ENCODE measurements at places on chromosomes 5 and 9.

DNA sequence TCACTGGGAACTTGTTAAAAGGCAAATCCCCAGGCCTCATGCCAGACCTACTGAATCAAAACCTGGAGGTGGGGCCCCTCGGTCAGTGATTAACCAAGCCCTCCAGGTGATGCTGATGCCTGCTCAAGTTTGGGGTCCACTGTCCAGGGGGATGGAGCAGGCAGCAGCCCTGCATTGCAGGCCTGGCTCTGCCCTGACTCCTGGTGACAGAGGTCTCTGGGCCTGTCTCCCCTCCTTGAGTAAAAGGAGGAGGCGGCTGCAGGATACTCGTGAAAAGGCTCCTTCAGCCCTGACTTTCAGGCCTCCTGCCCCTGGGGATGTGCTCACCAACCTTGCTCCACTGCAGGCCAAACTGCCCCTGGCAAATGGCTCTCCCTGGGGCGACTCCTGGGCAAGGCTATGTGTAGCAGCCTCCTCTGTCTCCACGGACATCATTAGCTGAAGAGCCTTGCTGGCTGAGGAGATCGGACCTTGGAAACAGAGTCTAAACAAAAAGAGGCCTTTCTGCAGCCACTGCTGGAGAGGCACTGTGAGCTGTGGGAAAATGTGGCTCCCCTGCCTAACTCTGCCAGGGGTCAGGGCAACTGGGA lies 134.8 kb upstream of the ALDH1B1 start:
- no peak overlapping the region for H3K27ac ChIP-seq
- H3K4me3 ChIP-seq = no peak overlapping the region
- DNase-seq = no peak
- peaks cover 3% of the 10 kb centered on the region for H3K36me3 ChIP-seq

DNA sequence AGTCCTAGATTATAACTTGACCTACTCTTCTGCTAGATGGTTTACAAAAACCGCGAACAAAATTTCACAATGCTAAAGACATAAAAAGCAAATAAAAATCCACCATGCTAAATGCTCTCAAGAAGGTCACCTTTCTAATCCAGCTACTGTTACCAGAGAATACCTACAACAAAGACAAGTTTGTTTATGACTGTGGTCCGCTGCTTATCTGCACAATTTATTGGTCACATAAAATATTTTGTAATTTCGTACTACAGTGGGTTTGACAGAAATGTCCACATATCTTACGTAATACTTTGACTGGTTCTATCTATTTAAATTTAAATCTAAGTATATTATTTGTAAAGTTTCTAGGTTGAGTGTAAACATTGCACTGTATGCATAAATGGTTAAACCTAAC lies 257.6 kb upstream of the ZNF608 start:
- H3K27ac ChIP-seq = no peak overlapping the region
- peaks cover 2% of the 10 kb centered on the region for H3K36me3 ChIP-seq
- peaks cover 25% of the 10 kb centered on the region for H3K4me1 ChIP-seq
- H3K4me3 ChIP-seq = no peak overlapping the region
- H3K27me3 ChIP-seq = no peaks in the 10 kb centered on the region
- DNase-seq = no peak

DNA sequence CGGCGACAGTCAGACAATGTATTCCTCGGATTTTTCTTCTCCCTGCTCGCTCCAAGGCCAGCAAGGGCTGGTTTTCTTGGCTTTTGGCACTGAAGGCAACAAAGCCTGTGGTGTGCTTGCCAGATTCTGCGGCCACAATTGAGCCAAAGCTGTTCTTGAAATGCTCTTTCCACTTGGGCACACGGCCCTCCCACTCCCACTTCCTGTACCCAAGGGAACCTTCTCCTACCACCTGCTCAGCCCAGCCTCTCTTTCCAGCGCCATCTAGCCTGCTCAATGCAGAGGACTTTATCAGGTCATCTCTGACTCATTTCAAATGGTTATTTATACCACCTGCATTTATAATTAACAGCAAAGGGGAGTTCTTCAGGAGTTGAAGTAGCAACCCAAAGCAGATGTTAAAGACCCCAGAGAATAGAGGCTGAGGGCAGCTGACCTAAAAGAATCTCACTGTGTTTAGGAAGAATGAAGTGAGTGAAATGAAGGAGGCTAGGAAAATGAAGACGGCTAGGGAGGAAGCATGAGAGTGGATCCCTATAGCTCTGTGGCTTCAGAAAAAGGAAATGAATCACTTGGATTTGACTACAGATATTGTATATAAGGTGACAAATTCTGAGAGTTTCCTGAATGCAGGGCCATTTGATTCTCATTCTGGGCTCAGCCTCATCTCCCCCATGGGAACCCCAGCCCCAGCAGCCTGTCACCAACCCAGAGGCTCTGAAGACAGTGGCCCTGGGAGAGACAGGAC lies 439.0 kb downstream of the ENC1 start:
- no peak overlapping the region for H3K4me3 ChIP-seq
- peaks cover 40% of the 10 kb centered on the region for H3K4me1 ChIP-seq
- DNase-seq = no peak
- no peaks in the 10 kb centered on the region for H3K27me3 ChIP-seq
- peak overlapping the region; percentile 65 for H3K27ac ChIP-seq

DNA sequence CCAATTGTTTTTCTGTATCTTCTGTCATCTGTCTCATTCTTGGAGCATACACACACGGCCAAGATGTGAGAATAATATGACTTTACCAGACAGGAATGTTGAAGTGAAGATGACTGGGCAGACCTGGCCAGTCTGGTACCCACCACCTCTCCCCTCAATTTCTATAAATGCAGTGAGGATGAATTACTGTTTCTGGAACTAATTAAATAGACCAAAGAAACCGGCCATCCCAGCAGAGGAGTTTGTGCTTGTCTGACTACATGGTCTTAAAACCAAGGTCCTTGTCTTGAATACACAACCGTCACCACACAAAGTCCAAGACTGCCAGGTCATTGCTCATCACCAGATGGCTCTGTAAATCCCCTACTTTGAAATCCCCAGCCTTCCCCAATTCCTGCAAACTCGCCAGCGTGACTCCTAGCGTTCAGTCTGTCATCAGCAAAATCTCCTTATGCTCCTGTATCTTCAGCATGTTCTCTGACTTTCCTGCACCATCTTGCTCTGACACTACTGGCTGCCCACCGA lies 147.2 kb downstream of the PDE4D start:
- no peak overlapping the region for H3K4me3 ChIP-seq
- no peak for DNase-seq
- no peaks in the 10 kb centered on the region for H3K36me3 ChIP-seq
- H3K4me1 ChIP-seq = peaks cover 33% of the 10 kb centered on the region

GRCh38 chr9:20524776-20525175 lies 97.5 kb downstream of the MLLT3 start:
- DNase-seq = no peak
- H3K27ac ChIP-seq = no peak overlapping the region

DNA sequence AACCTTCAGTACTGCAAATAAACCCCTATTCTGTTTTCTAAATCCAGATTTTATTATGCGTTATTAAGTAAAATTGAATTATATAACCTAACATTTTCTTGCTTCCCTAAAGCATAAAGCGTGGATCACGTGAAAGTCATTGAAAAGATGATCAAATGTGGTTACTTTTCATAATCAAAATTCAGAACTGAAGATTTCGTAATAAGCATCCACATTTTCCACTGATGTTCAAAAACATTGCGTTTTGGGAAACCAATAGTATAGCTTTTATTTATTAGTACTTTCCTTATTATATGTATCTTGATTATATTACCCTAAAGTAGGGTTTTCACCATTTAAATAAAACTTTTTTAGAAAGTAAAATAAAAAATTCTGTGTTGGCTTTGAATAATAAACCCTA lies 1.8 kb downstream of the SLF1 start:
- no peak overlapping the region for H3K4me3 ChIP-seq
- peaks cover 32% of the 10 kb centered on the region for H3K4me1 ChIP-seq
- no peak overlapping the region for H3K27ac ChIP-seq
- no peaks in the 10 kb centered on the region for H3K27me3 ChIP-seq
- DNase-seq = no peak
- H3K36me3 ChIP-seq = no peaks in the 10 kb centered on the region

GRCh38 chr9:90967145-90967538 lies 165.5 kb downstream of the SYK start:
- no peaks in the 10 kb centered on the region for H3K36me3 ChIP-seq
- DNase-seq = no peak
- H3K27ac ChIP-seq = peak overlapping the region; percentile 88
- peaks cover 78% of the 10 kb centered on the region for H3K4me1 ChIP-seq
- no peaks in the 10 kb centered on the region for H3K27me3 ChIP-seq
- H3K4me3 ChIP-seq = no peak overlapping the region

- H3K27me3 ChIP-seq = no peaks in the 10 kb centered on the region
- DNase-seq = no peak
- H3K4me3 ChIP-seq = no peak overlapping the region
- H3K4me1 ChIP-seq = peaks cover 43% of the 10 kb centered on the region
Observed at GRCh38 chr5:5348135-5348534, 74.3 kb upstream of the ICE1 start.

- no peak overlapping the region for H3K27ac ChIP-seq
- H3K4me3 ChIP-seq = no peak overlapping the region
- H3K4me1 ChIP-seq = peaks cover 23% of the 10 kb centered on the region
- no peak for DNase-seq
- H3K36me3 ChIP-seq = no peaks in the 10 kb centered on the region
Observed at GRCh38 chr9:108516391-108516790, 339.4 kb downstream of the ACTL7B start.

DNA sequence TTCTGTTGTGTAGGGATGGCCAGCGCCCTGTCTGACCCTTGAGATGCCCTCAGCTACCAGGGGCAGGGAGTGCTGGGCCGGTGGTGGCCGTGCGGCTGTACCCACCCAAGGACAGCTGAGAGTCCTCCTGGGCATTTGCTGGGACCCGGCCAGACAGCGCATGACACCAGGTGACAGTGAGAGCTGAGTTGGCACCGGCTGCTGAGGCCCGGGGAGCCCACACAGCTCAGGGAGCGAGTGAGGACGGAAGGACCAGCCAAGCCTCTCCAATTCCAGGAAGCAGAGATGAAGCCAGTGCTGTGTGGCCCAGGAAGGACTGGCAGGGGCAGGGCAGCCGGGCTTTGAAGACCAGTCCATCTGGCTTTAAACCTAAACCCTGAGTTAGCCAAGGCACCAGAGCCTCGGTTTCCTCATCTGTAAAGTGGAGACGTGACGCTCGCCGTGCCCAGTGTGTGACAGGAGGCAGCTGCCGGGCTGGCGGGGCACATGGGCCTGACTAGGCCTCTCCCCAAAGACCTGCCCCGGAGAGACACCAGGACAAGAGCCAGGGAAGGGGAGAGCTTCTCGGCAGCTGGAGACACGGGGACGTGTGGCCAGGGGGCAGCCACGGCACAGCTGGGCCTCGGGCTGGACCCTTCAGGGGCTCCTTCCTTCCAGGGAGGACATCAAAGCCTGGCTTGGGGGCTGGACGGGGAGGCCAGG lies 3.0 kb upstream of the AGPAT2 start:
- H3K36me3 ChIP-seq = no peaks in the 10 kb centered on the region
- H3K4me3 ChIP-seq = no peak overlapping the region
- no peak for DNase-seq
- no peaks in the 10 kb centered on the region for H3K27me3 ChIP-seq

DNA sequence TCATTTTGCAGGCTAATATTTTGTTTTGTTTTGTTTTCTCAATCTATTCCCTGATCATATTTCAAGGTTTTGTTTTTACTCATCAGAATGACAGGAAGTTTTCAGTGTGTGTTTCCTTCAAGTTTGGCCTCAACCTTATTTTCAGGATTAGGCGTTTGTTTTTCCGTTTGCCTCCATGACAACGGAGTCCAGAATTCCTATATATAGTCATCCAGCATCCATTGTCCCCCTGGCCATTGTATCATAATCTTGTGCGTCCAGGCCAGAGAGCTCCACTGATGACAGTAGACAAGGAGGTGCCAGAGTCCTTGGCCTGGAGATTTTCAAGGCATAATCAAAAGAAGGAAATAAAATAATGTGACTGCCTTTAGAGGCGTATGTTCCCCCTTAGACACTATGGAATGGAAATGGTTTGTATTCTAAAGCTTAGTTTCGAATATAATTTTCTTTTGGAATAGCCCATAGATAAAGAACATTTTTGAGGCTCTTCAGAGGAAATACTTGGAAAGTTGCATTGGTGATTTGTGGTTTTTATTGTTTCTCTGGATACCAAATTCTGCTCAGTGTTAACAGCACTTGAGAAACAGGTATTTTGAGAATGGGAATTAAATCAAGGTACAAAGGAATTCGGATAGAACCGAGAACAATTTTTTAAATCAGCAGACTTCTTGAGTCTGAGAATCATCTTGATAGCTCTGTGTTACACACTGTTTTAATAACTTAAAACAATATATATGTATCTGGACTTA lies 99.8 kb downstream of the ZNF462 start:
- H3K27ac ChIP-seq = peak overlapping the region; percentile 32
- no peak overlapping the region for H3K4me3 ChIP-seq
- H3K36me3 ChIP-seq = peaks cover 13% of the 10 kb centered on the region
- peaks cover 22% of the 10 kb centered on the region for H3K4me1 ChIP-seq

GRCh38 chr9:107756091-107756490 lies 266.5 kb upstream of the KLF4 start:
- H3K4me1 ChIP-seq = peaks cover 30% of the 10 kb centered on the region
- H3K4me3 ChIP-seq = no peak overlapping the region
- no peak for DNase-seq
- no peak overlapping the region for H3K27ac ChIP-seq

GRCh38 chr9:86708918-86709835 lies 238.1 kb downstream of the GAS1 start:
- no peak for DNase-seq
- no peak overlapping the region for H3K4me3 ChIP-seq
- H3K27ac ChIP-seq = no peak overlapping the region
- peaks cover 9% of the 10 kb centered on the region for H3K4me1 ChIP-seq
- H3K27me3 ChIP-seq = no peaks in the 10 kb centered on the region
- no peaks in the 10 kb centered on the region for H3K36me3 ChIP-seq

DNA sequence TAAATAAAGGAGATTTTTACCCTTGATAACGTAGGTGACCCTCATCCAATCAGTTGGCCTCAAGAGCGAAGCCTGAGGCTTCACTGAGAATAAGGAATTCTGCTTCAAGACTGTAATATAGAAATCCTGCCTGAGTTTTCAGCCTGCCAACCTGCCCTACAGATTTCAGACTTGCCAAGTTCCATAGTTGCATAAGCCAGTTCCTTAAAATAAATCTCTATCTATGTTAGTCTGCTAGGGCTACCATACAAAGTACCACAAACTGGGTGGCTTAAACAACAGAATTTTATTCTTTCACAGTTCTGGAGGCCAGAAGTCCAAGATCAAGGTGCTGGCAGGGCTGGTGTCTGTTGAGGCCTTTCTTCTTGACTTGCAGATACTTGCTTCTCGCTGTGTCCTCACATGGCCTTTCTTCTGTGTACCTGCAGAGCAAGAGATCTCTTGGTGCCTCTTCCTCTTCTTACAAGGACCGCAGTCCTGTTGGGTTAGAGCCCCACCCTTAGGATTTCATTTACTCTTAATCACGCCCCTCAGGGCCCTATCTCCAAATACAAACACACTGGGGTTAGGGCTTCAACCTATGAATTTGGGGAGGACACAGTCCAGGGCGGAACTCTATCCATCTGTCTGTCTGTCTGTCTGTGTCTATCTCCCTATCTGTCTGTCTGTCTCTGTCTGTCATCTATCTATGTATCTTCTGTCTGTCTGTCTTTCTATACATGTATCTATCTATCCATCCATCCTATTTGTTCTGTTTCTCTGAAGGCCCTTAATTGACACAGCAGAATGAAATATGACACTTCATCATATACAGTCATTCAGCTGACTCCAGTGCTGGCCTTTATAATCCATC lies 17.0 kb upstream of the CMBL start:
- H3K36me3 ChIP-seq = no peaks in the 10 kb centered on the region
- H3K27me3 ChIP-seq = no peaks in the 10 kb centered on the region
- no peak overlapping the region for H3K27ac ChIP-seq
- DNase-seq = no peak
- no peak overlapping the region for H3K4me3 ChIP-seq
- peaks cover 30% of the 10 kb centered on the region for H3K4me1 ChIP-seq
